Thymus (tissue), 14 donors: ENCODE measurements at places on chromosomes 6 and 20. TPM values are rescaled to one million over a fixed set of nuclear protein-coding genes. Genes with fewer than 3 reads are reported as not detected.

DNA sequence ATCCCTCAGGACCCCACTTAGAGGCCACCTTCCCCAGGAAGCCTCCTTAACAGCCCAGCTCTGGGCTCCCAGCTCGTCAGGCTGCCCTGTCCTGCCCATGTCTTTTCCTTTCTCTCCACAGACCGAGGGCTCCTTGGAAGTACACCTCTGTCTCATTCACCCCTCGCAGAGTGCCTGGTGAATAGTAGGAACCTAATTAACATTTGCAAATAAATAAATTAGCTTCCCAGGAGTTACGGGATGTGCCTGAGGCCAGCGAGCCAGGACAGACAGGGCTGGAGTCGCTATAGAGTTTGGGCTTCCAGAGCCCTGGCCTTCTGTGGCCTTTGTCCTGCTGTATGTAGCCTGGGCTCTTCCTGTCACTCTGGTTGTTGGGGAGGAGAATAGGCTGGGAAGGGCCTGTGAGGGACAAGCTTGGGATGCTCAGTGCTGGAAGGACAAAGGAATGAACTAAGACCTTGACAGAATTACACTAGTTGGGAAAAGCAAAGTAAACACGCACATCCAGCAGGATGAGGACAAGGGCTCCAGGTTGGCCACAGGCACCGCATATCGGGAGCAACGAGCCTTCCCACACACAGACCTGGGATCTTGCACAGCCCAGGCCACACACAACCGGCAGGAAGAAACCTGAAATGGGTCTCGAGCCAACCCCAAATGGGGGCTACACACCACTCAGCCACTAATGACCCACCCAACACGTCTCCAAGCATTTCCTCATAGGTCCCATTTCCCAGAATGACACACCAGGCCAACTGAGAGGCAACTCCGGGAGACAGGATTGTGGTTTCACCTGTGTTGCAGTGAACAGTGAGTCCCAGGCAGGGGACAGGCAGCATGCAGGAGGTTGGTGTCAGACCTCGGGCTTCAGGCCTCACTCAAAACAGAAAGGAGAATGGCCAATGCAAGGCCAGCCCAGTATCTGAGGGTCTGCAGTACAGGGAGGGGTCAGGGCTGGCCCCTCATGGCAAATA is 9.7 kb downstream of the MAP1LC3A start:
- H3K4me1 ChIP-seq = no peaks in the 10 kb centered on the region
- no peaks in the 10 kb centered on the region for H3K27me3 ChIP-seq
- H3K27ac ChIP-seq = no peak overlapping the region
- no peak overlapping the region for H3K4me3 ChIP-seq
- no peak for DNase-seq
- peaks cover 6% of the 10 kb centered on the region for H3K36me3 ChIP-seq

DNA sequence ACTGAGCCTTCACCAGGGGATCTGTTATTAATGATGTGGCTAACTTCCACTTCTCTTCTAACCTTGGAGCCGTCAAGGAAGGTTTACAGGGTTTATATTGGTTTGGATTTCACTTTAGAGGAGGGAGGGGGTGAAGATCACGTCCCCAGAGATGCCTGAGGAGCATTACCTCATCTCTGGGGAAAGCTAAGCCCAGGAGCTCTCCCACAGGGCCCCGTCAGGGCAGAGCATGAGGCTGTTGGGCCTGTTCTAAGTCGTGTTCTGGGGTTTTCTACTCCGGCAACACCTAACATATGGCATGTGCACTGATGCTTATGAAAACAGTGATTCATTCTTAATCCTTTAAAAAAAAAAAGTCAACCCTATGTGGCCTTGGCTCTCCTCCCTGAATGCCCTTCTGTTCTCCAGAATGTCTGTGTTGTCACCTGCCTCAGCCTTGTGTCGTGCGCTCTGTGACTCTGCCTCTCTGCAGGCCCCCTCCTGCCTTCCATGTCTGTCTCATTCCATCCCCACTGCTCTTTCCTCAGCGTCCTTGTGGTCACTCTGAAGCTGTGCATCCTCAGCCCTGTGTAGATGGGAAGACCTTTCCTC is 97.4 kb upstream of the JARID2 start:
- no peak overlapping the region for H3K4me3 ChIP-seq
- H3K4me1 ChIP-seq = no peaks in the 10 kb centered on the region
- H3K36me3 ChIP-seq = no peaks in the 10 kb centered on the region
- DNase-seq = no peak

- DNase-seq = no peak
- no peak overlapping the region for H3K27ac ChIP-seq
- no peaks in the 10 kb centered on the region for H3K36me3 ChIP-seq
These were observed 224.4 kb downstream of the TPBG start for GRCh38 chr6:82588020-82588419.

GRCh38 chr6:89630488-89630887 is 8.1 kb downstream of the LYRM2 start:
- H3K4me1 ChIP-seq = no peaks in the 10 kb centered on the region
- DNase-seq = no peak
- no peak overlapping the region for H3K4me3 ChIP-seq
- no peaks in the 10 kb centered on the region for H3K27me3 ChIP-seq
- H3K27ac ChIP-seq = no peak overlapping the region

DNA sequence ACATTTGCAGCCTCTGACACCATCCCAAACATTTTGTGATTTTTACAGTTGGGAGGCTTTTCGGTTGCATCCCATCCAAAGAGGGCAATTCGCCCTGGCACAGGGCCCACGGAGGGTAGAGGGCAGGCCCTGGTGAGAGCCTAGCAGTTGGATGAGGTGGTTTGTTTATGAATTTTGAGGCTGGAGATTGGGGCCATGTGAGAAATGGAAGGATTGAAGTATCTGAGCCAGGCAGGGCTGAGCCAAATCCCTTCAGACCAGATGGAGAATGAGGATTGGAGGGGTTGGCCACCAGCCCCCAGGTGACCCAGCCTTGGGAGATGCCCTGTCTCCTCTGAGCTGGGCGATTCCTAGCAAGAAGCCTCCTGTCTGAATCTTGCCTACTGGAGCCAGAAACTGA is 52.6 kb upstream of the CCDC167 start:
- peaks cover 10% of the 10 kb centered on the region for H3K4me1 ChIP-seq
- DNase-seq = no peak
- H3K27ac ChIP-seq = no peak overlapping the region
- no peaks in the 10 kb centered on the region for H3K36me3 ChIP-seq
- H3K4me3 ChIP-seq = no peak overlapping the region

GRCh38 chr20:19560881-19561480 is 197.1 kb upstream of the RIN2 start:
- H3K27me3 ChIP-seq = no peaks in the 10 kb centered on the region
- no peaks in the 10 kb centered on the region for H3K36me3 ChIP-seq
- H3K4me3 ChIP-seq = no peak overlapping the region
- no peak for DNase-seq
- no peaks in the 10 kb centered on the region for H3K4me1 ChIP-seq

GRCh38 chr6:34947561-34947960 is 58.5 kb downstream of the ANKS1A start:
- no peaks in the 10 kb centered on the region for H3K27me3 ChIP-seq
- no peaks in the 10 kb centered on the region for H3K36me3 ChIP-seq
- no peak for DNase-seq
- H3K4me3 ChIP-seq = no peak overlapping the region
- no peak overlapping the region for H3K27ac ChIP-seq

DNA sequence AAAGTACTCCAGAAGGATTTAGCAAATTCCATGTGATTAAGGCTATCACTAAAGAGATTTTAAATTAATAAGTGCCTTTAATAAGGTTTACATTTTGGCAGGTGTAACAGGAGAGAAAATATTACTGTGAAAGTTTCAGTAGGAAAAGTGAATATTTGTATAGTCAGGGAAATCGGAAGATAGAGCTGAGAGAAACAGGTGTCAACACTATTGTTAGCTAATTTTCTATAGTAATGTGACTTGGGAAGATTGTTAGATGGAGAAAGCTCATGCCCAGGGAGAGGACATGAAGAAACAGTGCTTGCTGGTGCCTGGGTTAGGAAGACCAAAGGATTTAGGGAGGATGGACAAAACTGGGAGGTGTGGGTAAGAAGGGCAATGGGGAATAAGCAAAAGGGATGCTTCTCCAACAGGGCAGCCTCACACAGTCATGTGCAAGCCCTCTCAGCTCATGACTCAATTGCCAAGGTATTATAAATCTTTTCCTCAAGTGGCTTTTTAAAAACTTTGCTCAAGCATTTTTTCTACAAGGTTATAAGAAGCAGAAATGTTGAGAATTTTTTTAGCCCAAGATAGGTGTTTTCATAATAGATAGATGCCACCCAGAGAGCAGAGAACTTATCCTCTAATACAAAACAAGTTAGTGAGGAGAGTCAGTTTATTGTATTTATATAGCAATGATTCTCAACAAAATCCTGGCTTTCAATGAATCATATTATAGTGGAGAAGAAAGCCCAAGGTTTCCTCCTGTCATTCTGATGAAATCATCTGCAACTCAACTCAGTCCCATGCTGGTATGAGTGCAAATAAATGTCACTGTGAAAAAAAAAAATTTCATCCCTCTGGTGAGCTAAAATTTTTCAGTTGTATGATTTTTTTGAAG is 325.2 kb upstream of the NT5E start:
- H3K27me3 ChIP-seq = no peaks in the 10 kb centered on the region
- no peak for DNase-seq
- no peak overlapping the region for H3K4me3 ChIP-seq
- H3K36me3 ChIP-seq = no peaks in the 10 kb centered on the region
- no peaks in the 10 kb centered on the region for H3K4me1 ChIP-seq

DNA sequence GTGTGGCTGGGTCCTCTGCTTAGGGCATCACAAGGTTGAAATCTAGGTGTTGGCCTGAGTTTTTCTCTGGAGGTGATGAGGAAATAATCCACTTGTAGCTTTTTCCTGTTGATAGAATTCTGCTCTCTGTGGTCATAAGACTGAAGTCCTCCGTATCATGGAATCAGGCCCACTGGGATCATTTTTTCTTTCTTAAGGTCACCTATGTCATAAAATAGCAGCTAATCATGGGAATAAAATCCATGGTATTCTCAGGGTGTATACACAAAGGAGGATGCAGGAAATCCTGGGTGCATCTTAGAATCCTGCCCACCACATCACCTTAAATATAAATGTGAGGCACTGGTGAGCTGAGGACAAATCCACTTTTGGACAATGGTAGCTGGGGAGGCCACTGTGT is 72.7 kb downstream of the PRDM1 start:
- H3K36me3 ChIP-seq = no peaks in the 10 kb centered on the region
- peaks cover 10% of the 10 kb centered on the region for H3K4me1 ChIP-seq
- H3K27me3 ChIP-seq = no peaks in the 10 kb centered on the region
- no peak overlapping the region for H3K4me3 ChIP-seq
- no peak overlapping the region for H3K27ac ChIP-seq

DNA sequence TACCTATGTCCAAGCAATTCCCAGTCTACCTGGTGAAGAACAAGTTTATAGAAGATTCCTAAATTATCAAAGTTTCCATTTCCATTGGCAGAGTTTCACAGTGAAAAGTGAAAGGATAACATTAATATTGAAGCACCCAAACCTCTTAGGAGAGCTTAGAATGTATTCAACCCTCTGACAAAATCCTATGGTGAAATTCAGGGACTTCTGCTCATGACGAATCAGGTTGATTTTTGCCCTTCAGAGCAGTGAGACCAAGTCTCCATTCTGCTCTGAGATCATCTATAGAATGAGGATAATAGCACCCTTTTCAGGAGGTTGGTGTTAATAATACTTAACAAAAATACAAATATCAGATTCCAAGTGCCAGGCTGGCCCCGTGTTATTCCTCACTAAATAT is 15.5 kb downstream of the SERPINB1 start:
- H3K4me3 ChIP-seq = no peak overlapping the region
- no peak overlapping the region for H3K27ac ChIP-seq
- H3K36me3 ChIP-seq = no peaks in the 10 kb centered on the region

DNA sequence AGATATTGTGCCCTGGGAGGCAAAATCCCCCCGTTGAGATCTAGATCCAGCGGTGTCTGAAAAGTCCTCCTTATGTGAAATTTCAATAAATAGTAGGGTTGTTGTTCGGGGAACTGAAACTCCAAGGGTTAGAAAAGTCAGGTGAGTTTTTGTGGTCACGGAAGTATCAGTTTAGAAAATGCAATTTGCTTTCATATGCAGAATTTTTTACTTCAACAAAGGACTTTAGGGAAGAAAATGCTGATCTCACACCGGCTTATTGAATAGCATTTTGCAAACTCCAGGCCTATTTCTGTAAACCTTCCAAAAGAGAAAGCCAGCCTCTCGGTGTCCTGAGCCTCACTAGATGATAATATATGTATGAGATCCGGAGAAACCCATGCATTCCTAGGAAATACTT is 254.7 kb downstream of the TSHZ2 start:
- DNase-seq = no peak
- H3K4me1 ChIP-seq = no peaks in the 10 kb centered on the region
- no peak overlapping the region for H3K27ac ChIP-seq
- no peaks in the 10 kb centered on the region for H3K36me3 ChIP-seq

GRCh38 chr6:29519291-29520010 is 31.7 kb upstream of the MAS1L start:
- no peaks in the 10 kb centered on the region for H3K27me3 ChIP-seq
- no peaks in the 10 kb centered on the region for H3K4me1 ChIP-seq
- H3K4me3 ChIP-seq = no peak overlapping the region
- no peaks in the 10 kb centered on the region for H3K36me3 ChIP-seq

GRCh38 chr6:3247255-3248146 is 11.2 kb upstream of the PSMG4 start:
- H3K4me1 ChIP-seq = peaks cover 14% of the 10 kb centered on the region
- peaks cover 59% of the 10 kb centered on the region for H3K27me3 ChIP-seq
- no peak for DNase-seq
- H3K4me3 ChIP-seq = no peak overlapping the region

- H3K27me3 ChIP-seq = no peaks in the 10 kb centered on the region
- H3K4me1 ChIP-seq = no peaks in the 10 kb centered on the region
- no peak overlapping the region for H3K4me3 ChIP-seq
- no peaks in the 10 kb centered on the region for H3K36me3 ChIP-seq
- no peak overlapping the region for H3K27ac ChIP-seq
These were observed 418.5 kb downstream of the LMBRD1 start for GRCh38 chr6:69378326-69378725.

- H3K36me3 ChIP-seq = no peaks in the 10 kb centered on the region
- H3K4me1 ChIP-seq = peaks cover 8% of the 10 kb centered on the region
These were observed 68.6 kb upstream of the PRSS16 start for GRCh38 chr6:27178860-27179259.

GRCh38 chr20:37262505-37262904 is 891 bp upstream of the GHRH start:
- H3K4me3 ChIP-seq = no peak overlapping the region
- H3K27ac ChIP-seq = no peak overlapping the region
- H3K36me3 ChIP-seq = no peaks in the 10 kb centered on the region
- no peak for DNase-seq
- H3K4me1 ChIP-seq = no peaks in the 10 kb centered on the region

DNA sequence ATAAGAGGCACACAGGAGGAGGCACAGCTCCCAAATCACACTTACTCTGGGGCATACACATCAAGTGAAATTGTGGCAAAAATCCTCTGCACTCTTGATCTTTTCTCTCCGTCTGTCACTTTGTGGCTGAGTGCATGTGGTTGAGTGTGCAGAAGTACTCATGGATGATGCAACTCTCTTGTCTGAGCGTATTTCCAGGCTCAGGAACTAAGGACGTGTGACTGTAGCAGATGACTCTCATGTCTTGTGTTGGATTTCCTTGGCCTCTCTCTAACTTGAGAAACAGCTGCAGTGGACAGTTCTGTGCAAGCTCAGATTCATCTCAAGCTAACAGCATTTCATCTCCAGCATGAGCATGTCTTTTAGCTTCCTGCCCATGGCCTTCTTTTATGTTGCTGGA is 245.4 kb upstream of the FLRT3 start:
- H3K36me3 ChIP-seq = no peaks in the 10 kb centered on the region
- no peaks in the 10 kb centered on the region for H3K4me1 ChIP-seq
- DNase-seq = no peak
- no peak overlapping the region for H3K27ac ChIP-seq
- no peaks in the 10 kb centered on the region for H3K27me3 ChIP-seq

The ULBP1 gene
- 0.19 TPM for total RNA-seq

The BPIFB2 gene
- 0.05 TPM for total RNA-seq

The RPL10A gene
- total RNA-seq = 2,373 TPM
